Stimulated activated CD8-positive, alpha-beta memory T cell treated with anti-CD3 and anti-CD28 coated beads, Interleukin-12 subunit alpha, Interleukin-12 subunit beta, amount 100 ng/mL, for 4 hours (primary cell): ENCODE measurements at places on chromosomes 13 and 19.

DNA sequence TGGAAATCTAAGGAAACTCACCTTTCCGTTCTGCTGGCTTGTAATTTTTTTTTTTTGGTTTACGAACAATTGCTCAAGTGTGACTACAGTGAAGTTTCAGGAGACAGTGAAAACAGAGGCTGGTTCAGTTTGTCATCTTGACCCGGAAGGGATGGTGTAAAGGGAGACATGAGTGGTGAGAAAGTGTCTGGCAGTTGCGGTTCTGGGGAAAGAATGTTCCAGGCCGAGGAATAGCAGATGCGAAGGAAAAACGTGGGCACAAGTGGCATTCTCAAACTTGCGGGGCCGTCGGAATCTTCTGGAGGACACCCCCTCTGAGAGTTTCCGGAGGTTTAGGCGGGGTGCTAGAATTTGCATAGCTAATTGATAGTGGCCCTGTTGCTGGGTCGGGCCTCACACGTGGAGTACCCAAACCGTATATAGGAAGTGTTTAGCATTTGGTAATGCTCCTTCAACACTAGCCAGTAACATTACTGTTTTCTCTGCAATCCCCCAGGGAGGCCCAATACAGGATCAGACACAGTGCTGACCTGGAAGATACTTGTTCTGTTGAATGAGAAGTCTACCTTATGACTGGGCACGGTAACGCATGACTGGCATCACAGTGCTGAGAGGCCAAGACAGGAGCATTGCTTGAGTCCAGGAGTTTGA lies 2.8 kb upstream of the TNFSF9 start:
- no peak for DNase-seq

- no peak for DNase-seq
These were observed 625 bp downstream of the F2RL3 start for GRCh38 chr19:16889366-16889882.

DNA sequence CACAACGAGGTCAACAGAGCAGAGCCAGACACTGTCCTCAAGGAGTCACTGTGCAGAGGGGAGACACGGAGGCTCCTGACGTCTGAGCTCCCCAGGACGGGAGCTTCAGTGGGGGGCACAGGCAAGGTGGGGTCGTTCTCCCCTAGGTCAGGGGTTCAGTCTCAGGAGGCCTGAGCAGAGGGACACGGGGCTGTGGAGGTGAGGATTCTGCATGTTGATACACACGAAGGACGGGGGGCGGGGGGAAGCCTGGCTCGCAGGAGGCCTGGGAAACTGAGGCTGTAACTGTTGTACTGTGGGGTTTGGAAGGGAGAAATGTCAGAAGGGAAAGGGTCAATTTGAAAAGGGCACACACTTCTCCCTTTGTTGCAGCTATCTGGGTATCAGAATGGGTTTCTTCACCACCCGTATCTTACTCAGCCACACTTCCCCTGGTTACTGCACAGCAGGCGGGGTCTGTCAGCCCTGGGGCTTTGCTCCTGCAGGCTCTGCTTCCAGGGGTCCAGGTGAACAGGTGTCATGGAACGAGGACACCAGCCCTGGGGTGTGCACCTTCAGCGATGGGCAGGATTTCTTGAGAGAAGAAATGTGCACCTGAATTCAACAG lies 748 bp upstream of the SIGLEC8 start:
- DNase-seq: no peak

- DNase-seq: no peak
These were observed 7.9 kb upstream of the DPY19L3 start for GRCh38 chr19:32397671-32398101.

DNA sequence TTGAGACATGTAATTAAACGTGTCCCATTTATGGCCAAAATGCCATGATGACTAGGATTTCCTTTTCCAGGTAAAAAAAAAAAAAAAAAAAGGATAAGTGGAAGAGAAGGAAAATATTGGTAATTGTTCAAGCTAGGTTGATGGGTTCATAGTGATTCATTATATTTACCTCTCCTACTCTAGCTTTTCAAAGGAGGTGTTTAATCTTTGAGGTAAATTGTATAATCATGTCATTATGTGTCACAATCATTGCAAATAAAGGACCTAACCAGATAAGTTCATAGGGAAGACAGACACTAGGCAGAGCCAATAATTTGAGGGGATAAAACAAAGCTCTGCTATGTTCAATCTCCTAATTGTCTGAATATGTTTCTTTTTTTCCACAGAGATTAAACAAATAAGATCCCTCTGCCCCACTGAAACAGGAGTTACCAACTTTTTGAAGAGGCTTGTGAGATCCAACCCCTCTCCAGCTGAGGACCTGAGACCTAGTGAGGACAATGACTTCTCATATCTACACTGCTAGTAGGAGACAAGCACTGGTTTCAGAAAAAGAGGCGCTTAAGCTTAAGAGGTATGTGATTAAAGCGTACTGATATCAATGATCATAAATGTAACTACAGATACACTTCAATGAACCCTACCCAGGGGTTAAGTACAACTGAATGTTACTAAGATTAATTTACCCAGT lies 61.4 kb downstream of the USP12 start:
- DNase-seq: no peak
